ENCODE measurements at places on chromosomes 3 and 15.

DNA sequence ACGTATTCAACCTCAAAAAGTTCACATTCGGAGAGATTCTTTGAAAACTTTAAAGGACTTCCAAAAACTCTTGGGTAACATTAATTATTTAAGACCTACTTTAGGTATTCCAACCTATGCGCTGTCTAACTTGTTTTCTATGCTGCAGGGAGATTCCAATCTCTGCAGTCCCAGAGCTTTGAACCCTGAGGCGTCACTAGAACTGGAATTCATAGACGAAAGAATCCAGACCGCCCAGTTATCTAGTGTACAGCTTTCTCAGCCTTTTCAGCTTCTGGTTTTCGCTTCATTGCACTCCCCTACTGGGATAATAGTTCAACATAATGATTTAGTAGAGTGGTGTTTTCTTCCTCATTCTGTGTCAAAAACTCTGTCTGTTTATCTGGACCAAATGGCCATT, 711.3 kb downstream of the ROBO1 start:
- no peak for DNase-seq

- DNase-seq = no peak
Measured at GRCh38 chr3:123696808-123697207, 112.0 kb upstream of the HACD2 start.

- DNase-seq = no peak
Measured at GRCh38 chr15:83714939-83715628, 61.2 kb downstream of the ADAMTSL3 start.

DNA sequence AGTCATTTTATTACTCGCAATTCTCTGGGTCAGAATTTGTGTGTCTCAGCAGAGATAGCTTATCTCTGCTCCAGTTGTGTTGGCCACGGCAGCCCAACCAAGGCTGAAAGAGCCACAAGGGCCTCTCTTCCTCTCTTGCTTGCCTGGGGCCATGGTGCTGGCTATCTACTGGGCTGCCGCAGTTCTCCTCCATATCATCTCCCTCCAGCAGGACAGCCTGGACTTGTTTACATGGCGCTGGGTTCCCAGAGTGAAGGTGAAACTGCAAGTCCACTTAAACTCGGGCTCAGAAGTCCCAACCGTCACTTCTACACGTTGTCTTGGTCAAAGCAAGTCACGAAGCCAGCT, 134.8 kb downstream of the UACA start:
- no peak for DNase-seq

GRCh38 chr15:96264351-96264798, 66.1 kb upstream of the NR2F2 start:
- no peak for DNase-seq

- DNase-seq = no peak
Measured at GRCh38 chr3:110758208-110758607, 313.4 kb upstream of the NECTIN3 start.

DNA sequence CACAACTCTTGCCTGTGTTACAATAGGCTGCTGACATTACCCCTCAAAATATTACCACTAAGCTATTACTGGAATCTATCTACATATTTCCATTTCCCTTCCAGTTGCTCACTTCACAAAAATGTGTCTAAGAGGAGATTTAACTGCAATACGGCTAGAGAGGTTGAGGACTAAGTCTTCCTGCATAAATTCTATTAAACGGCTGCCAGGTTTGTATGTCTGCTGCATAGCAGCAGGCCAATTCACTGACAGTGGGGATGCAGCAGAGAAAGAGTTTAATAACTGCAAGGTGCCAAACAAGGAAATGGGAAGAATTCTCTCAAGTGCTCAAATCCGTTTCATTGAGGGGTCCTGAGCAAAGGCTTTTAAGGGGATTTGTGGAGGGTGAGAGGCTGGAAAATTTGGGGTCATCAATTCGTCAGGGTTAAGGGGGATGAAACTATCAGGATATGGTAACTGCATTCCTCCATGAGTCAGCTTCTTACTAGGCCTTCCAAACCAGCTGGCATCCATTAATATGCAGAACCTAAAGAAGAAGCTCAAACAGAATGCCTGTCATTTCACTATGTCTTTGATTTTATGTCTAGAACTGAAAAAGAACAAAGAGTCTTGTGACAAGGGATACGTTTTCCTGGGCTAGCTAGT, 675.6 kb downstream of the TBL1XR1 start:
- DNase-seq = no peak
